NCI-H526 treated with DMSO at 0.1 percent for 48 hours (cell line): ENCODE measurements at places on chromosomes 12 and 14.

- no peak for DNase-seq
Observed at GRCh38 chr14:23864259-23864658, 89.3 kb upstream of the DHRS4 start.

GRCh38 chr12:24025153-24025798, 75.8 kb upstream of the SOX5 start:
- peak; percentile 22 for DNase-seq

- DNase-seq: no peak
Observed at GRCh38 chr14:51817326-51817725, 43.1 kb upstream of the GNG2 start.

DNA sequence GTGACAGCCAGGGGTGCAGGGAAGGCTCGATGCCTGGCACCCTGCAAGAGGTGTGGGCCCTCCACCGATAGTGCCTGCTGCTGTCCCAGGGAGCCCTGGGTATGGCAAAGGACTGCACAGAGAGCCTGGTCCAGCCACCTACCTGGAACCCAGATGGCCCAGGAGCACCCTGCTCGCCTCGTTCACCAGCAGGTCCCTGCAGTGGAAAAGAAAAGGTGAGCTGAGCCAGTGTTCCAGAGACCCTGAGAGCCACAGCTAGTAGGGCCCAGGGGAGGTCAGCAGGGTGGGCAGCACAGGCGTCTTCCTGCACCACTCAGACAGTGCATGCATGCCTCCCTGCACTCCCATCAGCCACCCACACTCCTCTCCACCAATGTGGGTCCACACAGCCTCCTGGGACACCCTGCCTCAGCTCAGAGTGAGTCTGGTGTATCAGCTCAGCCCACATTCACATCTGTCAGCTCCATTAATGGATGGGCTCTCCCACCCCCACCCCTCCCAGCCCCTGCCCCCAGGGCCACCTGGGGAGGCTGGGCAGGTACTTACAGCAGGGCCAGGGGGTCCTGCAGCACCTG, 20.2 kb downstream of the TMEM106C start:
- no peak for DNase-seq

DNA sequence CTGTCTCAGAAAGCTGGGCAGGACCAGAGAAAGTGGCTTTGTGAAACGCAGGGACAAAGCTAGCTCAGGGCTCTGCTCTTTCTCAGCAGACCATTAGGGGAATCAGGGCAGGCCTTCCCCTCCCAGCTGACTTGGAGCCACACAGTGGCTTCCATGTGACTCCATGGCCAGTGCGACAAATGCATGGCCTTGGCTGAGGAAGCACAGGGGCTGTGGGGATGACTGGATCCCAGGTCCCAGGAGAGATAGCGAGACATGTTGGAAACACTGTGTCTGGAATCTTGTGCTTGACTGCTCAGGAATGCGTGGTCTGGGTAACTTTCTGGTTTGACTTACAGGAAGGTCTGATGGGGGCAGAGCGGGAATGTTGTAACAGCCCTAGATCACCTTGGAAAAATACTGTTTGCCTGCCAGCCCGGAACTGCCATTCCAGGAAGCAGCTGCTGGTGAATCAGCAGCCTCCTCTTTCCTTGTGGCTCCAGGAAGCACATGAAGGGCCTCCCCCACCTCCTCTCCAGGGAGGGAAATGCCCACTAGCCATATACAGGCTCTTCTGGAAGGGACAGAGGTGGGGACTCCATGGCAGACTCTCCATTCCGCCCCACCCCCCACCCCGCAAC, 133.5 kb upstream of the HIF1A start:
- DNase-seq: no peak

DNA sequence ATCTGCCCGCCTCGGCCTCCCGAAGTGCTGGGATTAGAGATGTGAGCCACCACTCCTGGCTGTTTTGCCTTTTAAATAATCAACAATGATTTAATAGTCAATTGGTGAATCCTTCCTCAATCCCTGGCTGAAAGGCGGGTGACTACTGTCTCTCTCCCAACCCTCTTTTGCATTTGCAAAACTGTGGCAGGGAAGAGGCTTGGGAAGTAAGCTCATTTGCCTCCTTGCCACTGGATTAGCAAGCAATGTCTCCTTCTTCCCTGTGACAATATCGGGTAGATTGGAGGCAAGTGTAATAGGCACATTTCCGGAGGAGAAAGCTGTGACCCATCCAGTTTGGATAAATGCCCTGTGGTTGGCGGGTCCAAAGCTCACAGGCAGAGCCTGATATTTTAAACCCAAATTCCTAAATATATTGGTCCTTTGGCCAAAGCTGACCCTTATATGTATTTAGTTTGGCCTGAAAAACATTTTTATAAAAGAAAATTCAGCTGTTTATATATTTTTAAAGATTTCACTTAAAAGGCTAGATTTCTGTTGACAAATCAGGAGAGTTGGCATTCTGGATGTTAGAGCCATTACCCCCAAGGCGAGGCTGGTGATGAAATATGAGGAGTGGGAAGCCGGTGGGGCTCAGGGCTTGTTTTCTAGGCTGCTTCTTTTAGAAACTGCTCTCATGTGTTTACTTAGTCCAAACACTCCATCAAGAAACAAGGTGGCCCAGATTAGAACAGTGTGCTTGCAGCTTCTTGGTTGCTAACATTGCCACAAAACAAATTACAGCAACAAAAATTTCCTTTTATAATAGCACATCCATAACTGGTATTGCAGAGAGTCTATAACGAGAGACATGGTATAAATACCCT, 646.9 kb upstream of the TMEM132C start:
- peak; percentile 30 for DNase-seq

- DNase-seq: no peak
Observed at GRCh38 chr14:63266106-63266505, 52.6 kb downstream of the GPHB5 start.

GRCh38 chr14:63383776-63384367, 65.1 kb upstream of the GPHB5 start:
- DNase-seq: no peak

DNA sequence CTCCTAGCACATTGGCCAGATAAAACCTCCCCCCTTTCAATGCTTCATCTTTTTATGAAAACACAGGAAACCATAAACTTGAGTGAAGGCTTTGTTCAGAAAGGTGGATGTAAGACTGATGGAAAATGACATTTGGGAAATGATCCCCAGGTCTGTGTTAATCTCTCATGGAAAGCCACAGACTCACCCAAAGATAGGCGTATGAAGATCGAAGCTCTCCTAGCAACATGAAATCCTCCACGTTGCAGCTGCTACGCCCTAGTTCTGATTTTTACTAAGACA, 63.4 kb upstream of the PTGR2 start:
- DNase-seq: no peak

DNA sequence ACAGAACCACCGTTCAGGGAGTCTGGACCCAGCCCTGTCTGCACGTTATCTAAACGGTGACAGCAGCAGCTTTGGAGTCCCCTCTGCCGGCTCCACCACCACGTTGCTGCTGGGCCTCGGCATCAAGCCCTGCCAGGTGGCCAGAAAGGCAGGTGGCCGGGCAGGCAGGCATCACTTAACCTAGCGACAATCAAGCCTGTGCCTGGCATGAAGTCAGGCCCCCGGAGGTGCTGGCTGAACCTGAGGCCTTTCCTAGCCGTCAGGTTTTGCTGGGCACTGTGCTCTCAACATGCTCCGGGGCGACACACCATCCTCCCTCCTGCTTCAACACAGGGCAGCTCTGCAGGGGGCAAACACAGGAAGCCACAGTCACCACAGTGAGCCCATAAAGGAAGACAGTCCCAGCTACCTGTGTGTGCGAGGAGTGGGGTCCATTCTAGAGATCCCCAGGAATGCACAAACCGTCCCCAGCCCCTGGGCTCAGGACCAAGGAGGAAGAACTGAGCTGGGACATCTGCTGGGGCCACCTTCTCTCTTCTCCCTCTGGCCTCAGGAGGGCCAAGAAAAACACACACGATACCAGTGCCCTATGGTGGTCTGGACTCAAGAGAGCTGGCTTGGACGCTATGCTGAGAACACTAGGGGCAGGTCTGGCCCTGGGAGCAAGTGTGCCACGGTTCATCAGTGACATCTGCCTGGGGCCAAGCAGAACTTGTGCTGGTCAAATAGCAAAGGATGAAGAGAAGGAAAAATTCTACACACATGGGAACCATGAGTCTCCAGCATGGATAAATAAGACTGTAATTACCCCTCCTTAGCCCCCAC, 44.7 kb downstream of the CCDC88C start:
- no peak for DNase-seq

DNA sequence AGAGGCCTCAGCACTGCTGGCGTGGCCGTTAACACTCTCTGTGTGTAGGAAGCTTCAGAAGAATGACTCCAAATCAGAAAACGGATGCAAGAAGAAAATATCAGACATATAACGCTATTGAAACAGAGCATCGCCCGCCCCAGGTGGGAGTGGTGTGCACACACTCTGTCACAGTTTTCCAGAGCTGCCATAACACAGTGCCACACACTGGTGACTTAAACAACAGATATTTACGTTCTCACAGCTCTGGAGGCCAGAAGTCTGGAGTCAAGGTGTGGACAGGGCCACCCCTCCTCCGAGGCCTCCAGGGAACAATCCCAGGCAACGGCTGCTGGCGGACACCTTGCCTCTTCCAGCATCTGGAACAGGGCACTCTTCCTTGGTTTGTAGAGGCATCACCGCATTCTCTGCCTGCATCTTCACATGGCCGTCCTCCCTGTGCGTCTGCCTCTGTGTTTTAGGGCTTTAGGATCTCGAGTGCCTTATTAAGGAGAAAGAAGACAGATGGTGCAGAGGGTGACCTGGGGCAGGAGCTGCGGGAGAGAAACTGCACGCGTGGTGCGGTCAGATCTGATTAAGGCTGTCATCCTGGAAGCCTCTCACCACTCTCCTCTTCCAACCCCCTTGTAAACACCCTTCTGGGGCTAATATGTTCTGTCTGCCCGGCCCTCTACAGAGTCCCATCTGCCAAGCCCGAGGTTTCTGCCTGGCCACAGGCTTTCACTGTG, 141.0 kb downstream of the SLC15A4 start:
- no peak for DNase-seq

- DNase-seq: no peak
Observed at GRCh38 chr12:111544032-111544431, 55.1 kb downstream of the ATXN2 start.

DNA sequence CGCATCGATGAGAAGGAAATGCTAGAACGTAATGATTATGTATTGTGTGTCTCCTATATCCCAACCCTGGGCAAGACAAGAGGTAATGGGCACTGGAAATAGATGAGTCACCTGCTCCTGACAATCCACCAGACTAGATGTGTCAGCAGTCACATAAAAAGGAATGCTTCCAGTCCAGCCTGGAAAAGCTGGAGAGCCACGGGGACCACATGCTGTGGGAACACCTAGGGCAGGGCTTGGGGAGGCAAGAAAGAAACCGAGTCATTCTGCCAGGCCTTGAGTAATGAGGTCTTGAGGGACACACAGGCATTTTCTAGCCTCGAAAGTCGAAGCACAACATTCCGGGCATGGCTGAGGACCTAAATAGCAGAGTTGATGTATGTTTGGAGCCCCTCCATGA, 716.7 kb upstream of the TMEM132C start:
- no peak for DNase-seq

GRCh38 chr12:44021471-44021971, 185.6 kb downstream of the TMEM117 start:
- DNase-seq: no peak

DNA sequence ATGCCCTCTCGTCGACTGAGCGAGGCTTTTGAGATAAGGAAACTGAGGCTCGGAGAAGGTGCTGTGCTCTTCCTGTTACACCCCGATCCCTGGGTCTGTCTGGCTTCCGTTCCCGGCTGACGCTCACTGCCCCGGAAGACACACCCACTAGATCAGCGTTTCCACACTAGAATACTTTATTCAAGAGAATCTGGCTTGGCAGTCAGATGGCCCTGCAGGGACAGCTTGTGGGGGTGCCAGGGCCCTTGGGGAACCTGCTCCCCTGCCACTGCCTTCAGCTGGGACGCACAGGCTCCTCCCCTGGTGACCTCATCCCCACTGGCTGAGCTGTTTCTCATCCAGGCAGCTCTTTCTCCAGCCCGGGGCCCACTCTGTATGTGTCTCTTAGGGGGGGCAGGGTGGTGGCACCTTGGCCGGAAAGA, 13.7 kb downstream of the PGF start:
- no peak for DNase-seq

DNA sequence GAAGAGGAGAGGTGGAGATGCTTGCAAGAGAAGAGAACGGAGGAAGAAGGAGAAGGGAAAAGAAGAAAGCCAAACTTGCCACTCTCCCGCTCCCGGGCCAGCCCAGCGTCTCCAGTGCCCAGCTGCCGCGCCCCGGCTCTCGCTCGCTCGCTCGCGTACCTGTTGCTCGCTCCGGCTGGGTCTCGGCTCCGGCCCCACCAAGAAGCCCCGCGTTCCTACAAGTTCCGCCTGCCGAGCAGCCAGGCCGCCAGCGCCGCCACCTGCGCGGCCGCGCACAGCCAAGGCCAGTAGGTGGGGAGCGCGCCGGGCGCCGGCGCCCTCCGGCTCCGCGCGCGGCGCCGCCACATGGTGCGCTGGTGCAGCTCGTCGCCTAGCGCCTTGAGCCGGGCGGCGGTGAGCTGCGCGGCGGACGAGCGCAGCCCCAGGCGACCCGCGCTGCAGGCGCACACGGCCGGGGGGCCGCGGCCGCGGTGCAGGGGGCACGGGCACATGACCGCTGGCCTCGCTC, 370 bp downstream of the HRK start:
- peak; percentile 51 for DNase-seq

DNA sequence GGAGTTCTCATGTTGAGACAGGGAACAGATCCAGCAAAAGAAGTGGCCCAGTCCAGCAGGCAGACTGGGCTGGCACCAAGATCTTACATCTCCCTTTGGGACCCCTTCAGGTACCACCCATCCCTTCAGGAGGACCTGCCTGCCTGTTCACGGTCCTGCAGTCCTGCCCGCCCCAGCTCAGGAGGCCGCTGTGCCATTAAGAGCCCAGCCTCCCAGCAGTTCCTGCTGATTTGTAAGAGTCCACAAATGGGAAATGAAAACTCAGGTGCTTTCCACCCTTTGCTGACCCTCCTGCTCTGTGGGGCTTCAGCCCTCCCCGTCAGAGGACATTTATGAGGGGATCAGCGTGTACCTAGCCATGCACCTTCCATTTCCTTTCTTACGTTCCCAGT, 39.5 kb downstream of the C14orf132 start:
- DNase-seq: no peak

- DNase-seq: peak; percentile 46
Observed at GRCh38 chr12:25830456-25830855, 128.0 kb upstream of the RASSF8 start.

GRCh38 chr12:112170376-112170775, 45.0 kb downstream of the TRAFD1 start:
- no peak for DNase-seq
